Panc1 (cell line): ENCODE measurements at places on chromosomes 7 and 10.

DNA sequence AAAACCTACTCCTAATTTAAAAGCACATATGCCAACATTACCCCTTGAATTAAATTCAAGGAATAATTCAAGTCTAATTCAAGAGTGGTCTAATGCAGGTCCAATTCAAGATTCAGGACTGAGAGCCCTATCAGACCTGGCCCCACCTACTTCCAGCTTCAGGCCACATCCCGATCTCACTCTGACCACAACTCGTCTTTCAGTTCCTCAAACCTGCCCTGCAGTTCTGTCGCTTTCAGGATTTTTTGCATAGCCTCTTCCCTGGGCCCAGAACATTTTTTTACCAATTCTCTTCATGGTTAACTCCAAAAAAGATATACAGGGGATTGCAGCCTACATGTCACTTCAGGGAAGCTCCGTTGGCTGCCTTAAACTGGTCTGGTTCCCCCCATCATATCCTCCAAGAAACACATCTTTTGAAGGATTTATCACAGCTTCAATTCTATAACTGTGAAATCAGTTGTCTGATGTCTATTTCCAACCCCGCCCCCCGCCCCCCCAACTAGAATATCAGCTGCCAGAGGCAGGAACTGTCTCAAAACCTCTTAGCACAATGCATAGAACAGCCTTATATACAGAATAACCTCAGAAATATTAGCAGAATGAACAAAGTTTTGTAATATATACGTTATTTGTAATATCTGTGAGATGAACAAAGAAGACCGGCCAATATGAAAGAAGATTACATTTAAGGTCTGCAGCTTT, 20.8 kb downstream of the CCDC6 start:
- DNase-seq = no peak

GRCh38 chr10:49056356-49056755, 59.0 kb downstream of the VSTM4 start:
- DNase-seq = no peak

DNA sequence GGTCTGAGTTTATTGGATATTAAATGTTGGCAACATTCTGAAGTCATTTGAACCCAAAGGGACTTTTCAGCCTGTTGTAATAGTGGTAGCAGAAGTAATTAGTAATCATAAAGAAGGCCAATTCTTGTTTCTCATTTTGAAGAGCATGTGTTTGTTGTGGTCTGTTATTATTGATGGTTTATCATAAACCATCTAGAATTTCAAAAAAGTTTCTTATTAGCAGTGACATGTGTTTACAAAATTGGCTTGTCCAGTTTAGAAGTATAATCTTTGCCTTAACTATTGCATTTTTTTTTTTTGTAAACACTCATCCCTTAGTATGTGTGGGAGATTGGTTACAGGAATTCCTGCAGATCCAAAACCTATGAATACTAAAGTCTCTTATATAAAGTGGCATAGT, 177.8 kb downstream of the BBS9 start:
- no peak for DNase-seq

DNA sequence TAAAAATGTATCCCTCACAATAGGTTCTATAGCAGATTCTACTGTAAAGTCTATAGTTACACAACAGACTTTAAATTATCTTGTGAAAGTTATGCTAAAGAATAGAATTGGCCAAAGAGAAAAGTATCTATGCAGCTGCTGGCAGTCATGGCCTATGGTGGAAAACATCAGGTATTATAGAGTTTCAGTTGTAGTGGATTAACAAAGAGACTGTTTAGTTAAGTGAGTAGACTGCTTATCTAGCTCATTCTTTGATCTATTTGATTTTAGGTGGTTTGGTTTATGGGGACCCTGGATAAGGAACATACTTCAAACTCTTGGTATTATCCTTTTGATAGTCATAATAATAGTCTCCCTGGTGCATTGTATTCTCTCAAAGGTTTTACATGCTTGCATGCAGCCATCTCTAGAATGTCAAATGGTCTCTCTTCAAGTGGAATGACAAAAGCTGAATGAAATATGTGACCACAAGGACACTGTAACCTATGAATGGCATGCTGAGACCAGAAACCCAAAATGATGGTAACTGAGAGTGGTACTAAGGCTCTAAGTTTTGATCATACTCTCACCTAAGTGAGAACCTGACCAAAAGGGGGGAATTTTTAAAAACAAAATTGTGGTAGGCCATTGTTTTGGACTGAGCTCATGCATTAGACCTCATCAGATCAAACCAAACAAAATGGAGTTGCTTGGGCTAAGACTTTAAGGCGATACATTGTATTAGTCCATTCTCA, 54.9 kb upstream of the NAMPT start:
- DNase-seq = no peak

DNA sequence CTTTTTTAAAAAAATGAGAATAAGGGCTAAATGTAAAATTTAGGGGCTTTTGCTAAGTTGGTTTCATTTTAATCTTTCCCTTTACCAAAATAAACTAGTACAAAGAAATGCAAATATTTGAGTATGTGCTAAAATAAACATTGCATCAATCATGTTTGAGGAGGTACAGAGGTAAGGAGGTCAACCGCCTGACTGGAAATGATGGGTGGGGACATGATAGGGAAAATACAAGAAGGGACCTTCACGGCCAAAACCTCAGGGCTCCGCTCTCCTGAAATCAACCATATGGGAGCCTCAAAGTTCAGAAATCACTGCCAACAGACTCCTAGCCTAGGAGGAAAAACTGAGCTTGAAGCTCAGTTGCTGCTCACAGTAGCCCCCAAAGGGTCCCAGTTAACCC, 207.6 kb downstream of the AHR start:
- DNase-seq = no peak
